ENCODE measurements at places on chromosomes 7 and 10.

DNA sequence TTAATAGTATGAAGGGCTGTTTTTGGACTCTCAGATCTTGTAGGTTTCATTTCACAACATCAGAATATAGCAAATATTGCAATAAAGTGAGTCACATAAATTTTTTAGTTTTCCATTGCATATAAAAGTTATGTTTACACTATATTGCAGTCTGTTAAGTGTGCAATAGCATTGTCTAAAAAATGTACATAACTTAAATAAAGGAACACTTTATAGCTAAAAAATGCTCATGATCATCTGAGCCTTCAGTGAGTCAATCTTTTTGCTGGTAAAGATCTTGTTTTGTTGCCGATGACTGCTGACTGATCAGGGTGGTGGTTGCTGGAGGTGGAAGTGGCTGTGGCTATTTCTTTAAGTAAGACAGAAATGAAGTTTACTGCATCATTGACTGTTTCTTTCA, 42.0 kb downstream of the ABCA13 start:
- DNase-seq: no peak

GRCh38 chr10:71923138-71923692, 41.0 kb upstream of the CHST3 start:
- no peak for DNase-seq

DNA sequence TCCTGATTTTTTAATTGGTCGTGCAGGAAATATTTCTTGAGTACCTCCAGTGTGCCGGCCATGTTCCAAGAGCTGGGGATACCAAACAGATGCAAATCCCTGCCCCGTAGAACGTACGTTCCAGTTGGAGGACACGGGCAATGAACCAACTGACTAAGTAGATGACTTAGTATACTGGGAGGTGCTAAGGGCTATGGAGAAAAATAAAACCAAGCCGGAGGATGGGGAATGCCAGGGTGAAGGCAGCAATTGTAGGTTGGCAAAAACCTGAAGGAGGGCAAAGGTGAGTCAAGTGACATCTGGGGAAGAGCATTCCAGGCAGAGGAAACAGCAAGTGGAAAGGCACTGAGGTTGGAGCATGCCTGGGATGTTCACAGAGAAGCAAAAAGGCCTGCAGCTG, 6.8 kb upstream of the VSIR start:
- no peak for DNase-seq

GRCh38 chr7:90453259-90453891, 16.1 kb upstream of the PTTG1IP2 start:
- no peak for DNase-seq

- DNase-seq: no peak
Measured at GRCh38 chr10:50658165-50658564, 34.4 kb upstream of the SGMS1 start.

DNA sequence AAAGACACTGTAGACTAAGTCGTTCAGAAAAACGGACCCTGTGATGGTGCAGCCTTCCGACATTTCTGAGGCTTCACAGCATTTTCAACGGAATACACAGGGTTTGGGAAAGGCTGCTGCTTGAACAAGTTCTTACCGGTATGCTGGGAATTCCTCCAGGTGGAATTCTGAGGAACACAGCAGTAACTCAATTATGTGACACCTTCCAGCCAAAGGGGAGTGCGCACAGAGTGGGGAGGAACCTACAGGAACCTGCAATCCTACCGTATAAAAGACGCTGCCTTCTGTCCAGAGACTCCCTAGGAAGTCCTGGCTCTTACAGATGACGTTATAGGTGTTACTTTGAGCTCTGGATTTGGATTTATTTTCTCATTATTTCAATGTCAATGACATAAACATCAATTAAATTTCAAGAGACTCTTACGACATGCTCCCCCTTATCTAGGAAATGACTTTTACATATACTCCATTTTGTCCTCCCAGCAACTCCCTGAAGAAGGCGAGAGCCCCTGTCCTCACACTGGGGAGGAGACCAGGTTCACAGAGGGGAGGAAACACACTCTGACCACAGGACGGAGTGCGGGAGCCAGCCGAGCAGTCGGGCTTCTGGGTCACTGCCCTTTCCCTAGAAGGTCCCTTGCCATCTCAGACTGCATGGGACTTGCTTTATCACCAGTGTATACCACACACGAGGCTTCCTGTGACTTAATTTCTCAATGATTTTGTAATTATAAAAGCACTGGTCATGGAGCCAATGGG, 27.9 kb downstream of the VIPR2 start:
- no peak for DNase-seq

DNA sequence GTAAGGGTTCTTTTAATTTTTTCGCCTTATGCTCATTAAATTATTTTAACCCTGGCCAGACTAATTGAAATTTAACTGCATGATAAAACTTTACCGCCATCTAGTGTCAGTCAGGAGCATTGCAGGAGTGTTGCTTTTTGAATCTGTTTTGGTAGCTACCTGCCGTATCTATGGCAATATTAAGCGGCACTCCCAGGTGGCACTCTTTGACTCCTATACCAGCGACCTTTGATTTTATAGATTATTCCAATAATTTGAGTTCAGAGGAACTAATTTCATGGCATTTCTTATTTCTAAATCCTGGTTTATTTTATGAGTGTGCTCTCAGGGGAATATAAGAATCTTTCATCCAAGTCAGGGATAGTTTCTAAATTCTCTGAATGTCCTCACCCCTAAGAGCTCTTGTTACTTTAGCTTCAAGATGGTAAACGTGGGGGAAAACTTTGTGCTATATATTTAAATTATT, 198.9 kb downstream of the REEP3 start:
- peak; percentile 55 for DNase-seq

- DNase-seq: no peak
Measured at GRCh38 chr7:28160551-28160991, 20.0 kb downstream of the JAZF1 start.

DNA sequence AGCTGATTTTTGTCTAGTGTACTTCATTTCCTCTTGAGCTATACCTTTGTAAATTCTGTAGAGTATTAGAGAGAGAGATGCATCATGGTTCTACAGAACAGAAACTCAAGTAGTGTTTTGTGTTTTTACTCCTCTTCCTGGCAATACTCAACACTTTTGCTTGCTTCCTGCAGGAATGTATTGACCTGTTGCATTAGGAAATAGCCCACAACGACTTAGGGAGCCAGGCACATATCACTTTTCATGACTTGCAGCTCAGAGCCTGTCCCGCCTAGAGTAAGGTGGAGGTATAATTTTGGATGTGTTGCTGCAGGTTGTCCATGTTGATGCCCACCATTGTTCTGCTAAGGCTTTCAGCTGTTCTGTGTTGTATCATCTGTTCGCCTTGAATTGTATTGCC, 216.3 kb downstream of the SDK1 start:
- no peak for DNase-seq

- DNase-seq: no peak
Measured at GRCh38 chr10:4195213-4195612, 410.2 kb upstream of the KLF6 start.

DNA sequence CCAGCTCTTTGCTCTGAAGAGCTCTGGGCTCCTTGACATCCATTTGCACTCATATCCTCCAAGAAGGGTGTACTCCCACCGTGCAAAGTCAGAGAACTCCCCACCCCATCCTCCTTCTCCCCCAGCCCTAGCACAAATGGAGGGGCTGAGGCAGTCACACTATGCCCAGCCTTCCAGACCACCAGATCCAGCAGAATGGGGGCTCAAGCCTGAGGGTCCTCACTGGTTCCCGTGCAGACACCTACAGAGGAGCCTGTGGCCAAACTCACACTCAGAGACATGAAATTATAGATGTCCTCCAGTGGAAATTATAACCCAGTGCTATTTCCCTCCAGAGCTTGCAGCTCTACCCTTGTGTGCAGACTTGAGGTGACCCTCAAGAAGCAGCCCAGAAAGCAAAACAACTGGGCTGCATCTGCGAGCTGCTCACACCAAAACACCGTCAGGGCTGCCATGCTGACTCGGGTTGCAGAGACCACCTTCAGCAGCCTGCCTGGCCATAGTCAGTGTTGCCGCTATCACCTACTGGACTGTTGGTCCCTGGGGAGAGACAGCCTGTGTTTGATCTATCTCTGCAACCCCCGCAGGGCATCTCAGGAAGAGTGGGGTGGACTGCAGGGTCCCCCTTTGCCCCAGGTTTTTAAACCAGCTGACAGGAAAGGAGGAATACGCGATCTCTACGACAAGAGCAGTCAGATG, 7.4 kb downstream of the ZNF488 start:
- DNase-seq: no peak

GRCh38 chr7:116779216-116779615, 83.2 kb upstream of the CAPZA2 start:
- no peak for DNase-seq

DNA sequence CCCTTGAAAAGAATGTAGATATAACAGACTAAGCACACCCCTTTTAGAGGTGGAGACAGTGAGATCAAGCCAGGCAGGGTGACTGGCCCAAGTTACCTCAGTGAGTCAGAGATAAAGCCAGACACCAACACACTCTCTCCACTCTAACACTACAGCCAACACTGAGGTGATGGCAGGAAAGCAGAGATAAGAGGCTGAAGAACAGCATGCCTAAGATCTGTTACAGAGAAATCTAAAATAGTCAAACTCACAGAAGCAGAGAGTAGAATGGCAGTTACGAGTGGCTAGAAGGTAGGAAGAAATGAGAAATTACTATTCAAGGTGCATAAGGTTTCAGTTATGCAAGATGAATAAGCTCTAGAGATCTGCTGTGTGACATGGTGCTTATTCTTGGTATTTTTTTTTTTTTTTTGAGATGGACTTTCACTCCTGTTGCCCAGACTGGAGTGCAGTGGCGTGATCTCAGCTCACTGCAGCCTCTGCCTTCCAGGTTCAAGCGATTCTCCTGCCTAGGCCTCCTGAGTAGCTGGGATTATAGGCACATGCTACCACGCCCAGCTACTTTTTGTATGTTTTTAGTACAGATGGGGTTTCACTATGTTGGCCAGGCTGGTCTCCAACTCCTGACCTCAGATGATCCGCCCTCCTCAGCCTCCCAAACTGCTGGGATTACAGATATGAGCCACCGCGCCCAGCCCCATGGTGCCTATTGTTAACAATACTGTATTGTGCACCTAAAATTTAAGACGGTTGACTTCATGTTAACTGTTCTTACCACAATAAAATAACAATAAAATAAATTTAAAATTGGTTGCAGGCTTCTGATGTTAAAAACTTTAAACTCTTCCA, 28.7 kb downstream of the ICA1 start:
- peak; percentile 59 for DNase-seq

DNA sequence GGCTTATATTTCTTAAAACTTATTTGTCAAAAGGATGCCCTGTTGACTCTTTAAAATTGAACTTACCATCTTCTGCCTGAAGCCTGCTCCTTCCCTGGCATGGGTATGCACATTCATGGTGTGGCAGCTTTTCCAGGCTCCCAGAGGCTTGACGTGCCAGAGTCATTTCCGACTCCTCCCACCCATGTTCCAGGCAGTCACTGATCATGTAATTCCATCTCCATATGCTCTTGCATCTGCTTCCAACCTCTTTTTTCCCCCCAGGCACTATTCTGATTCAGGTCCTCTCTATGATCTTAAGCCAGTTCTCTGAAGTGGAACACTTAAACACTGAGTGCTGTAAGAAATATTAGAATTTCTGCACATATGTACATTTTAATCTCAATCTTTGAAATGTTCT, 82.2 kb downstream of the CFAP58 start:
- DNase-seq: no peak

GRCh38 chr7:7944619-7945282, 23.8 kb upstream of the GLCCI1 start:
- peak; percentile 90 for DNase-seq

DNA sequence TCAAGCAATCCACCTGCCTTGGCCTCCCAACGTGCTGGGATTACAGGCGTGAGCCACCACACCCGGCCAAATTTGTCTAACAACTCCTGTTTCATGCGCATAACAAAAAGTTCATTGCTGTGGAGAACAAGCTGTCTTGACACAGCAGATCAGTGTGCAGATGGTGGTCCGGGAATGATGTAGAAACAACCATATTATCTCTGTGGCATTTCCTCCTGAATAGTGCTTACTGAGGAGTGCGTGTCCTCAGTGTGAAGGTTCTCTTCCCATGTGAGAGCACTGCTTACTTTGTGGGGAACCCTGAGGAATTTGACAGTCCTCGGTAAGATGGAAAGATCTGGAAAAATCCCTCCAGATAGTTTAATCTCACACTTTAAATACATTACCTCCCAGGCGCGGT, 30.3 kb upstream of the ZNF438 start:
- no peak for DNase-seq

DNA sequence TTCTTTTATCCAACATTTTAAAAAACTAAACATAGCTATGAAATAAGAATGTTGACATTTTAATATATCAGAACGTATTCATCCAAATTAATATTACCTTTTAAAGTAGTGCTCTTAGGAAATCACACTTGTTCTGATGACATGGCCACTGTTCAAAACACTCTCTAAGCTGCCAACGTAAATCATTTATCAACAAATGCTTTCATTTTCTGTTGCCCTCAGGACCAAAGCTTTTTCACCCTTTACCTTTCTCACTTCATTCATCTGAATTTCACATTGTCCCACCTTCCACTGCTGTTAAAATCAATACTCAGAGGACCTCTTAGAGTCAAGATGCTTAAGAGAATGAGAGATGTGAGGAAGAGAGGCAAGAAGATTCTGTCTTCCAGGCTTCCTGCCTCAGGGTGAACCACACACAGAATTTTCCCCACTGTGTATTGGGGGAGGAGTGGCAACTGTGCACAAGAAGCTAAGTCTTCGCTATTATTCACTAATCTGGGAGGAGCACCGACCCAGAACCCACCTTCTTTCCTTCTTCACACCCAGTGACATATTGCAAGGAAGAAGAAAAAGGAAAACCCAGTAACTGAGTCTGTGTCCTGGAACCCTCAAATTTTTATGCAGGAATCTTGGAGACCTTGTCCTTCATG, 21.0 kb downstream of the HIBADH start:
- DNase-seq: no peak

GRCh38 chr7:89451911-89452310, 656.4 kb upstream of the TEX47 start:
- DNase-seq: no peak

GRCh38 chr10:100872034-100872791, 40.5 kb upstream of the SLF2 start:
- DNase-seq: peak; percentile 63

DNA sequence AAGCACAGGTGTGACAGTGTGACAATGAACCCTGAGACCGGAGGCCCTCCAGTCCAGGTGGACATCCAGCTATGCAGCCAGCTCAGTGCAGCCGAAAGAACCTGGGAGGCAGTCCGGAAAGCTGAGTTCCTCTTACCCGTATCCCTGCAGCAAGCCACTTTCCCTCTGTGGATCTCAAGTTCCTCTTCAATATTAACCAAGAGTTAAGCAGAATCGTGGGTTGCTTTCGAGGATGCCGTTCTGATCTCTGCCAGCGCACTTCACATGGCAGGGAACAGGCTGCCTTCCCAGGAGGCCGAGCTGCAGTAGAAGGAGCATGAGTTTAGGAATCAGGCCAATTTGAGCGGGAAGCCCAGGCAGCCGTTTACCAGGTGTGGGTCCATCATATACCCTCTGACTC, 591.6 kb downstream of the SDK1 start:
- no peak for DNase-seq

DNA sequence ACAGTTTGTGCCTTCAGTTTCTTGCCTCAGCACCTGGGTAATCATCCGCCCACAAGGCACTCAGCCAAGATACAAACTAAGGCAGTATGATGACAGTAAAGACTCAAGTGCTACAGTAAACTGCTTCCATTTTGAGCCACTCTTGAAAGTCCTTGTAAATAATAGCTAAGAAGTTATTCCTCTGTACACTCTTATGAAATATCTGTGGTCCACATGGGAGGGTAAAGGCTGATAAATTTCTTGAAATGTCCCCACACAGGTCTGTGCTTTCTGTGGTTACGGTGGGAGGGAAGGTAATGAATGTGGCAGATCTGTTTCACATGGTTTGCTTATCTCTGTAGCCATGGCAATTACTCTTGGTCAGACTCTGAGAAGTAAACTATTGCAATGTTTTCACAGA, 551.0 kb upstream of the ZWINT start:
- no peak for DNase-seq

All from Jurkat, Clone E6-1 (cell line).